ENCODE measurements at places on chromosomes 1 and 21. TPM values are rescaled to one million over a fixed set of nuclear protein-coding genes. Genes with fewer than 3 reads are reported as not detected.

Gene DRAXIN
- total RNA-seq = 3.2 TPM

Gene RAP1GAP
- 16.1 TPM for total RNA-seq

Gene BARHL2
- total RNA-seq = not detected

Gene BRDT
- not detected for total RNA-seq

DNA sequence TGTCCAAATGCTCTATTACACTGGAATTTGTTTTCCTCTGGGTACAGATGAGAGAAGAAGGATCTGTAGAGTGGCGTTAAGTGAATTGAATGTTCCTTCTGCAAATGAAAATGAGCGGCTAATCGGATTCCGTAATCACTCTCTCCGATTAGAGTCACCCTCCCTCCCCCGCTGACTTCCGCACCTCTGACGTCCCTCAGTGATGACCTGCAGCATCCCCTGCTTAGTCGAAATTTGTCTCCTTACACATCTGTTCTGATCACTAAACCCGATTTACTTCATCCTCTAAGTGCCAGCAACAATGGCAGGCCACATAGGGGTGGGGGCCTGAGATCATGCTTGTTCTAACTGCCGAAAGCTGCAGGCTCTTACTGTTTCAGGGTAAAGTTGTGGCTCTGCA lies 378.7 kb downstream of the SEC16B start:
- H3K4me1 ChIP-seq = peaks cover 25% of the 10 kb centered on the region
- H3K36me3 ChIP-seq = no peaks in the 10 kb centered on the region
- no peak for DNase-seq

DNA sequence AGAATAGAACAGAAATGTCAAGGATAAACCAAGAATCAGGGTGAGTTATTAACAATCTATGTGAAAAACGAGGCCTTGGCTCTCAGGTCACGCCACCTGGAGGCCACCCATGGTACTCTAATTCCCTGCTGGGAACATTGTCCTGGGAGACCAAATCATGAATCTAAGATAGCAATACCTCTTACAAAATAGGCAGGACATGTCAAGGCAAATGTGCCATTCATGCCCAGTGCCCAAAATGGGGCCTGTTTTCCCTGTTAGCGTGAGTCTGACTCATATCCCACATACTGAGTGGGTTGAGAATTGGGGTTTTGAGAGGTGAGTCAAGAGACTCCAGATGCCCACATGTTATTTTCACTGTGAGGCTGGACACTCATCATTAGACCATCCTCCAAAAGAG lies 380.8 kb downstream of the HHIPL2 start:
- H3K4me3 ChIP-seq = no peak overlapping the region
- DNase-seq = peak; percentile 16

Data from progenitor cell of endocrine pancreas (in vitro differentiated cells).